ENCODE measurements at places on chromosomes 4 and X. TPM values are rescaled to one million over a fixed set of nuclear protein-coding genes. Genes with fewer than 3 reads are reported as not detected.

TMEM184C gene
- total RNA-seq = 26.5 TPM

SPIN2A gene
- 1.3 TPM for total RNA-seq

RNF212 gene
- not detected for total RNA-seq

SULT1E1 gene
- total RNA-seq = not detected

IQCM gene
- total RNA-seq = not detected

- H3K27me3 ChIP-seq = no peaks in the 10 kb centered on the region
- no peak overlapping the region for H3K4me3 ChIP-seq
- H3K36me3 ChIP-seq = no peaks in the 10 kb centered on the region
- no peak overlapping the region for H3K27ac ChIP-seq
- no peaks in the 10 kb centered on the region for H3K4me1 ChIP-seq
Measured at GRCh38 chrX:129790146-129790545, 10.4 kb downstream of the SASH3 start.

GRCh38 chr4:43341741-43342140 lies 449.2 kb downstream of the GRXCR1 start:
- H3K27ac ChIP-seq = no peak overlapping the region
- no peaks in the 10 kb centered on the region for H3K36me3 ChIP-seq
- H3K27me3 ChIP-seq = no peaks in the 10 kb centered on the region
- DNase-seq = no peak

DNA sequence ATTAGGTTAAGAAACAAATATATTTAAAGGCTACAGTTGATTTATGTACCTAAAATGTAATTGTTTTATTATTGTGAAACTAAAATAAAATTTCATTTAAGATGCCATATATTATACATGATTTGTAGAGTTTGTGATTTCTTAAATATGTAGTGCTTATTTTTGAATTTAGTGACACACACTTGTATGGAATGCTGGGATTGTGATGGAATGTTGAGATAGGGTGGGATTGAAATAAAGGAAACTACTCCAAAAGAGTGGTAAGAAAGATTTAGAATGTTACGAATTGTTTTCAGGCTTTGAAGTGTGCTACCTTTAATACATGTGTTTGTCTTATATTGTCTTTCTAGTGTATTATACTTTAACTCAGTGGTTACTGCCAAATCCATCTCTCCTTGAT lies 330.3 kb upstream of the PITX2 start:
- H3K27me3 ChIP-seq = no peaks in the 10 kb centered on the region
- no peaks in the 10 kb centered on the region for H3K4me1 ChIP-seq
- no peaks in the 10 kb centered on the region for H3K36me3 ChIP-seq
- DNase-seq = no peak

- no peak overlapping the region for H3K4me3 ChIP-seq
- DNase-seq = no peak
- no peaks in the 10 kb centered on the region for H3K4me1 ChIP-seq
- no peaks in the 10 kb centered on the region for H3K27me3 ChIP-seq
- H3K27ac ChIP-seq = no peak overlapping the region
- H3K36me3 ChIP-seq = no peaks in the 10 kb centered on the region
Measured at GRCh38 chrX:110924871-110925270, 129.3 kb upstream of the CHRDL1 start.

GRCh38 chr4:41257257-41257901 lies 651 bp downstream of the UCHL1 start:
- H3K4me1 ChIP-seq = no peaks in the 10 kb centered on the region
- H3K27me3 ChIP-seq = peaks cover 2% of the 10 kb centered on the region
- no peaks in the 10 kb centered on the region for H3K36me3 ChIP-seq
- peak overlapping the region; percentile 27 for H3K4me3 ChIP-seq
- no peak for DNase-seq
- H3K27ac ChIP-seq = no peak overlapping the region

Measured in Panc1 (cell line).